ENCODE measurements at places on chromosomes 7 and 10.

DNA sequence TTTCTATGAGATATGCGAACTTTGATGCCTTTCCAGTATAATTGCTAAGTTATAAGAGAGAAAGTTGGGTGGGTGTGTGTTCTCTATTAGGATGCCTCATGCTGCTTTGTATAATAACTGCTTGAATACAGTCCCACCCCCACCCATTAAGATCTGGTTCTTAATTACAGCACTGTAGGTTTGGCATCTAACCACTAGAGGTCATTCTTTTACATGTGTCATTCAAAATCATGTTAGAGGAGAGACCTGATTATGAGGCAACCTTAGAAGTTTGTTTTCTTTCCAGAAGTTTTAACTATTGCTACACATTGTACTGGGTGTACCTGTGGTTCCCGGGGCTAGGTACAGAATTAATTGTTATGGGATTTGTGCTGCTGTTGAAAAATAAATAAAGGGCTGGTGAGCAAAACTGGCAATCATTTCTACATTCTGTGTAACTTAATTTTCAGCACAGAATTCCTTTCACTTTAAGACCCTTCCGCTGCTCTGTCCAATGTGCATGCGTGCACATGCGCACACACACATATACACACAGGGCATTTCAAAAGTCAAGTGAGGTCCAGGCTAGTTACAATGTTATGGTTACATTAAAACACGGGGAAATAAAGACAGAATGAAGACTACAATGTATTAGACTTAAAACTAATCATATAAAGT lies 1156.3 kb downstream of the SORCS3 start:
- DNase-seq, result no peak

- no peak for DNase-seq
Measured at GRCh38 chr7:95676691-95677090, 80.4 kb upstream of the PDK4 start.

GRCh38 chr7:100373261-100373831 lies at the start of gene PILRA:
Gene PILRA (plus strand): TSS chr7:100373487. CDS start chr7:100373657, 170 bp downstream.
- no peak for DNase-seq

DNA sequence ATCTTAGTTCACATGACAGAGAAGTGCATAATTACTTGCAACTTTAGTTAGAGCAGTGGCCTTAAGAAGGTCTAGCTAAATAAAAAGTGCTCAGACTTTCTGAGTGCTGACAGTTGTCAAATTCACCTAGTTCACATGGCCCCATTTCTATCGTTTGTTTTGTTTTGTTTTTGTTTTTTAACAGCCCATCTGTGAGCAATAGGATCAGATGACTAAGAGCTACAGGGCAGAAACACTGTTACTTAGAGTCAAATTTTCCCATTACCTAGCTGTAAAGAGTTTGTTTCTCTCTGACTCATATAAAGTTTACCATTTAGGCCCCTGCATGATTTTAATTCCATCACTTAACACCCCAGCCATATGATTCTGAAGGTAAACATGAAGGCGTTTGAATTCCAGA lies 18.8 kb downstream of the CAV1 start:
- DNase-seq, result no peak

- DNase-seq, result no peak
Measured at GRCh38 chr7:105776986-105777910, 99.2 kb downstream of the ATXN7L1 start.

- DNase-seq, result no peak
Measured at GRCh38 chr7:148327379-148327778, 263.2 kb upstream of the C7orf33 start.

DNA sequence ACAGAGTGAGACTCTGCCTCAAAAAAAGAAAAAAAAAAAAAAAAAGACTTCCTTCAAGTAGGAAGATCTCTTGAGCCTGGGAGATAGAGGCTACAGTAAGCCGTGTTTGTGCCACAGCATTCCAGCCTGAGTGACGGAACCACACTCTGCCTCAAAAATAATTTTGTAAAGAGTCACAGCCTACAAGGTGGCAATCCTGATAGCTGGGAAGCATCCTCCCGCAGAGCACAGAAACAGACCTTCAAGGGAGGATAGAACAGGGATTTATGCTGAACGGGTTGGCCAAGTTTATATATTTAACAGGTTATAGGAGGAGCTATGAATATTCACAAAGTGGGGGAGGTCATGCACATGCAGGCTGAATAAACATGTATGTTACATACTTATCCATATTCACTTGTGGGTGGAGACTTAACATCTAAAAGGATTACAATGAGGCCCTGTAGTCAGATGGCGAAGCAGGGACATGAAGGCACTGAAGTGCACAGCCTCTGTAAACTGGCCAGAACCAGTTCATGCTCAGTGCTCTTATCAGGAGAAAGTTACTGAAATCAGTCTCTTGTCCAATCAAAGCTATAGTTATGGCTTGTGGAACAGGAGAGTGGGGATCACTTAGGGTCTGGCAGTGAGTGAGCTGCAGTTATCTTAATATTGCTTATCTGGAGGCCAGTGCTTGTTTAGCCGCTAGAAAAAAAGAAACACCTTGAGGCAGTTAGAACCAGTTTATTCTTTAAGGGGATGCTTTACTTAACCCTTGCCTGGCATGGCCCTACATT lies 6.8 kb downstream of the LMBR1 start:
- DNase-seq, result no peak

DNA sequence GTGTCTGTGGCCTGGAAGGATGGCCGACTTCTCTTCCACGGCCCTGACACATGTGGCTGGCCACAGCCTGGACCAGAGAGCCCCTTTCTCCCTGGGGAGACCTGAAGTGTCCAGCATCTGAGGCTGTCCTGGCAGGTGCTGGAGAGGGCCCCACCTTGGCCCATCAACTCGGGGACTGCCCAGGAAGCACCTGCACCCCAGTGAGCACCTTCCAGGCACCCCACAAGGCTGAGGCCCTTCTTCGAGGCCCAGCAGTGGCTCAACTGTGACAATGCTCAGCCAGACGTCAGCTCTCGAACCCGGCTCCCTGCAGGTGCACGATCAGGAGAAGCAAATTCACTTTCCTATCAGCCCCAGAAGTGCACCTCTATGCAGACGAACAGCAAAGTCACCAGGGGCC lies 24.3 kb downstream of the RGS10 start:
- DNase-seq, result no peak

- DNase-seq, result no peak
Measured at GRCh38 chr10:22629852-22630233, 84.5 kb downstream of the PIP4K2A start.

- no peak for DNase-seq
Measured at GRCh38 chr10:118901906-118902305, 127.6 kb upstream of the NANOS1 start.

DNA sequence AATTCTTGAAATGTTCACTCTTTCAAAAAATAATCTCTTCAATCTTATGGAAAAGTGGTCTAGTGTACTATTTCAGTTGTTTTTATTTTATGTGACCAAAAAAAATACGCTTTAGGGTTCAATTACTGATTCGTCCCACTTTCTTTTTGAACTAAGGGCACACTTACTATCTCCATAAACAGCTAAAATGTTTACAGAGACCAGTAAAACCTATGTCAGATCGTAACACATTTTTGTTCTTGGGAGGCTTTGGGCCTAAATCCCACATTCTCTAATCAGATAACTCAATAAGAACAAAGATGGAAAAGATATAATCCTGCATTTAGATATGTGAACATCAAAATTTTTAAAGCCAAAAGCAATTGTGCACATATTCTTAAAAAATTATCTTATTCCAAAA lies 29.8 kb upstream of the EPC1 start:
- DNase-seq, result no peak

- no peak for DNase-seq
Measured at GRCh38 chr10:33716501-33717267, 382.2 kb upstream of the NRP1 start.

GRCh38 chr10:29728541-29729049 lies 93.8 kb upstream of the SVIL start:
- no peak for DNase-seq

- DNase-seq, result no peak
Measured at GRCh38 chr7:132164558-132165125, 411.6 kb downstream of the PLXNA4 start.

- no peak for DNase-seq
Measured at GRCh38 chr7:75555736-75556135, 63.6 kb downstream of the SPDYE5 start.

- no peak for DNase-seq
Measured at GRCh38 chr7:48760528-48761265, 163.7 kb upstream of the CDC14C start.

- DNase-seq, result no peak
Measured at GRCh38 chr10:86686972-86687371, 18.7 kb downstream of the LDB3 start.

DNA sequence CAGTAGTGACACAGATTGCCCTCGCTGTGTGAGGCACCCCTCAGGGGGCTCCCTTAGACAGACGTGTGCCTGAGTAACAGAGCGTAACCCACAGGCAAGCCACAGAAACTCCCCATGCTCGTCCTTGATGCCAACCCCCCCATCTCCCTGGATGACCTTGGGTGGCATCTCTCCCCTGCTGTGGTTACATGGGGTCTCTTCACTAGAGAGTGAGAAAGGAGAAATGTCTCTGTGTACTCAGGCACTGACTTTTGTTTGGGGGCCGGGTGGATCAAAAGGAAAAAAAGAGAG lies 1.1 kb upstream of the ASB10 start:
- no peak for DNase-seq

DNA sequence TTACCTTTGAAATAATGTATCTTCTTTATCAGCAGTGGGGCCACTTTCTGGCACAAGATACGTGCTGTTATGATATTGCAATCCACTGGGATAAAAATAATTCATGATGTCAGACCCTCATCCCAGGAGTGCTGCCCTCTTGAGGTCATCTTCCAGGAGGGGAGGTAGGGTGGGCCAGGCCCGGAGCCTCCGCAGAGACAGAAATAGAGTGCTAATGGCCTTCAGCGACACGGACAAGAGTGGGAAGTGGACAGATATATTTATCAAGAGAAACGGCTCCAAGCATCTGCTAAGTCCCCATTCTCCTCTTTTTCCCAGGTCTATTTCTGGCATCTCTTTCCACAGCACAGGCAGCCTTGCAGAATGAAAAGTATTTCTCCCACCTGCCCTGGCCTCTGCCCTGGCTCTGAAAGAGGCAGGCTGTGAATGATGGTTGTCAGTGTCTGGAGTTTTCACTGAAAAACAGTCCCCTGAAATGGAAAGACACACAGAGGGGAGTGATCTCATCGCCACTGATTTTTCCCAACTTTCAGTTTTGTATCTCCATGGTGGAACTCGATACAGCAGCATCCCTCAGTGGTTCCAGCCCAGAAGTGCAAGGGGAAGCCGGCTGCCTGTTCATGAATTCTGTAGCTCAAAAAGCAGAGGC lies 251.7 kb upstream of the MYO3A start:
- no peak for DNase-seq

DNA sequence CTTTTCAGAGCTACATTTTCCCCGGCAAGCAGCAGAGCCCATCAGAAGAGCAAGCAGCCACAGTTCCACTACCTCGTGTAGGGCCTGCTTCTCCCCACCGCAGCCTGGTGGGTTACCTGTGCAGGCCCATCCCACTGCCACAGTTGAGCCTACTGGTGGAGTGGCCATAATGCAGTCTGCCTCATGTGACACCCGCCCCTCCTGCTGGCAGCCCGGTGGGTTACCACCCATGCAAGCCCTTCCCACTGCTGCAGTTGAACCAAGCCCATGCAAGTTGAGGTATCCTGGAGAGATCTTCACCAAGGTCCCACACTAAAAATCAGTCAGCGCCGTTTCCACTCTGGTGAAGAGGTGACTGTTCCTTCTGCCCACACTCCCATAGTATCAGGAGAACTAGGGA lies 32.1 kb upstream of the CNNM1 start:
- DNase-seq, result no peak

- DNase-seq, result no peak
Measured at GRCh38 chr10:34814913-34815184, 247 bp downstream of the PARD3 start.

DNA sequence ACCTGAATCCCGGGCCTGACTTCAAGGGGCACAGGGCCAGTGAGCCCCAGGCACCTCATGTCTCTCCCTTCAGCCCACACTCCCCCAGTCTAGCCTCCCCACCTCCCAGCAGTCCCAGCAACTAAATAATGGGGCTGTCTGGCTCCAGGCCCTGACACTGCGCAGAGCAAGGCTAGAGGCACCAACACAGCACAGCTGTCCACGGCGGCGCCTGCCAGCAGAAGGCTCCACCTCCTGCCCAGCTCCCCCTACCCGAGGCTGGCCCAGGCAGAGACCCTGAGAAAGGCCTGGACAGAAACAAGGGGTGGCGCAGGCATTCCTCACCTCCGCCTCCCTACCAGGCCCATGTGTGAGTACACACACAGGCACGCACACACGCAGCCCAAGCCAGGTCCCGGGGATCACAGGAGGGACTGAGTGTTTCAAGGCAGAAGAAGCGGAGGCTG lies 6.1 kb downstream of the KCNH2 start:
- no peak for DNase-seq

- no peak for DNase-seq
Measured at GRCh38 chr7:98283127-98283886, 1.8 kb downstream of the BRI3 start.

GRCh38 chr7:155505422-155505793 lies 41.0 kb downstream of the CNPY1 start:
- DNase-seq, result no peak

- no peak for DNase-seq
Measured at GRCh38 chr7:94382746-94383145, 11.9 kb upstream of the COL1A2 start.

- no peak for DNase-seq
Measured at GRCh38 chr7:91852263-91852741, 28.2 kb downstream of the MTERF1 start.

DNA sequence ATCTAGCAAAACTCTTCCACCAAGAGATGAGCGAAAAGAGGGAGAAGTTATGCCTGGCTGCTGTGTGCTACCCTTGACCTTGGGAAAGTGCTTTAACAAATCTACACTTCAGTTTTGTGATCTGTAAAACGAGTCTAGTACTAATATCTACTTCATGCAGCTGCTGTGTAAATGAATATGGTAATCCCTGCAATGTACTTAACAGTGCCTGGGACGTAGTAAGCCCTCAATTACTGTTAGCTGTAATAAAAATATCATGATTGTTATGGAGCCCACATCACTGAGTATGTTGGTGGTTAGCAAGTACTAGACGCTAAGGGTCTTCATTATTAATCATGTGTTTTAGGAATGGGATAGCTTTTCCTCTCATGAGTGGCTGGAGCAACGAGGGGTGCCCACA lies 80.5 kb downstream of the LYZL1 start:
- DNase-seq, result no peak

DNA sequence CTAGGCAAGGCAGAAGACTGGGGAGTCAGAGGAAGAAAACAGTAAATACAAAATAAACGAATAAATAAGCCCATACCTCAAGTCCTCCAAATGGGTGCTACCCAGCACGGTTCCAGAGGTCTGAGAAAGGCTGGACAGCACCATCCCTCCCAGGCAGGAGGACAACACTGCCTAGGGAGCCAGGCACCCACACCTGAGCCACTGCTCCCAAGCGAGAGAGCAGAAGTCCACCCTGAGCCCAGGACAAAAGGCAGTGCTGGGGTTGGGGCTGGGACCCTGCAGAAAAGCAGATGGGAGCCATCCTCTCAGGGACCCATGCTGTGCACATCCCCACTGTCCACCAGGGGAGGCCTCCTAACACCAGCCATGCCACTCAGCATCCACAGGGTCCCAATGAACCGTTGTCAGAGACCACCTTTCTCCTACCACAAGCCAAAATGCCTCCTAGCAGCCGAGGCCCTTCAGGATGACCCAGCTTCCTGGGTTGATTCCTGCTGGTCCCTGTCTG lies 16.2 kb downstream of the GFRA1 start:
- DNase-seq, result no peak

- DNase-seq, result no peak
Measured at GRCh38 chr10:129932182-129932581, 31.9 kb downstream of the EBF3 start.

- DNase-seq, result no peak
Measured at GRCh38 chr10:98460837-98461499, 14.2 kb upstream of the HPS1 start.
